AG08396 (cell line): ENCODE measurements at places on chromosomes 12 and 14.

DNA sequence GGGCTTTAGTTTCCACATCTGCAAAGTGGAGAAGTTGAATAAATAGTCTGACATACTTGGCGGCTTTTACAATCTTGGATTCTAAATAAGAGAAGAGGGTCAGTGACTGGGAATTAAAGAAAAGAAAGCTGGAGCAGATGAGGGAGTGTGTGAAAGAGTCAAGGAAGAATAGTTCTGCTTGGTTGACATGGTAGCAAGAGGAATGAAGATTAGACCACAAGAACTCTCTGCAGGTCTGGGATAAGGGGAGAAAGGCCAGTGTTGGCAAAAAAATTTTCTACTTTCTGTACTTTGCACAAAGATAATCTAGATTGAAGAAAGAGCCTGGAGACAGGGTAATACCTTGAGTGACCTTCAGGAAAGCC, 5.9 kb downstream of the ITGB7 start:
- DNase-seq, result peak; percentile 57

- DNase-seq, result peak; percentile 87
Observed at GRCh38 chr14:91286530-91286937, 42.0 kb upstream of the GPR68 start.

DNA sequence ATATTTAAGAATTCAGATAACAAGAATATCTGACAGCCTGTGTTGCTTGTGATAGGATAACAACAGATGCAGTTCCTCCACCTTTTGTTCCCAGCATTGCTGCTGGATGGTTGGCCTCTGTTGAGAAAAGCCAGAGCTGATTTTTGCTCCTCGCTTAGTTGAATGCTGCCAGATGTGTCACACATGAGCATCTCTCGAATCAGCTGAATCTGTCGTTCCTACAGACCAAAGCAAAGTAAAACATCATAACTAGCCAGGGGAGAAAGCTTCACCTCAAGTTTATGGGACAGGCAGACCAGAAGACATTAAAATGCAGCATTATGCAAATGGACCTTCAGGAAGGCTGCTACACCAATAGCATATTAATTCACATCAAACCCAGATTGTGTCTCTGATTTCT, 20.1 kb downstream of the RACGAP1 start:
- no peak for DNase-seq

DNA sequence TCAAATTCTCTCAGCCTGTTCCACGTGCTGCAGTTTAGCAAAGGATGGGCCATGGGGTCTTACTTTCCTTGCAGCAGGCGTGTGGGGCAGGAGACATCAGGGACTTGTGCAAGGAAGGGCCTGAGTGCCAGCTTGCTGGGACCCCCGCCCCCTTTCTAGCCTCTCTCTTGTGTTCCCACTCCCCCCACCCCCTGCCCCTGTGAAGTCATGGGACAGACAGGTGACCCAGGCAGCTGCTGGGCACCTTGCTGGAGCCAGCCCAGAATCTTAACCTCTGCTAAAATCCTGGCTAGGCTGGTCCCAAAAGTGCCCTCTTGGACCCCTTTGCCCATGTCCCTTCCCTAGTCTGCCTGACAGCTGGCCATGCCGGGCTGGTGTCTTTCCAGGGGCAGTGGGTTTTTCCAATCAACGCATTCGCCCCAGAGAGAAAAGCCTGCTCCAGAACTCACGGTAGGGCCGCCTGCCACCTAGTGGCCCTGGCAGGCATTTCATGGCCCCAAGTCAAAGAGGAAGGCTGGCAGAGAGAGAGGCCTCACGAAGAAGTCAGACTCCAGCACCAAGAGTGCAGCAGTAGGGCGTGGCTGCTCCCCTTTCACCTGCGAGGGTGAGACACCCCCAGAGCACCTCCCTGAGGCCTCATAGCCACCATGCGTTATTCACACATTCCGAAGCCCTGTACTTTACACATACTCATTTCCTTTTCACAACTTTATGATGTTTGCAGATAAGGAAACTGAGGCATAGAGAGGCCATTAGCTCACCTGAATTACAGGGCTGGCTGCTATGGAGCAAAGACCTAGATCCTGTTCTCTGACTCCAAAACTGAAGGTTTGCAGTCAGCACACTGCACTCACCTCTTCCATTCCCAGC, 67.4 kb downstream of the LGMN start:
- DNase-seq, result peak; percentile 86

DNA sequence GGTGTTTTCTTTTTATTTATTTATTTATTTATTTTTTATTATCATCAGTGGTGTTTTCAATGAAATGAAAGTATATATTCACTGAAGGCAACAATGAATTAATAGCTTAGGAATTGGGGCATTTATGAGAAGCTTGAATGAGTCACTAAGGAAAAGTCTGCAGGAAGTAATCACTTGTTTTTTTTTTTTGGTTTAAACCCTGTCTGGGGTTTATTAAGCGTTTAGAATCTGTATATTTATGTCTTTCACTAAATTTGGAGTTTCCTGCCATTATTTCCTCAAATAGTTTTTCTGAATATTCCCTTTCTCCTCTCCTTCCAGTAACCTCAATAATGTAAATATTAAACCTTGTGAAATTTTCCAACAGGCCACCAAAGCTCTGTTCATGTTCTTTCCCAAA, 85.5 kb downstream of the TESC start:
- DNase-seq, result no peak

DNA sequence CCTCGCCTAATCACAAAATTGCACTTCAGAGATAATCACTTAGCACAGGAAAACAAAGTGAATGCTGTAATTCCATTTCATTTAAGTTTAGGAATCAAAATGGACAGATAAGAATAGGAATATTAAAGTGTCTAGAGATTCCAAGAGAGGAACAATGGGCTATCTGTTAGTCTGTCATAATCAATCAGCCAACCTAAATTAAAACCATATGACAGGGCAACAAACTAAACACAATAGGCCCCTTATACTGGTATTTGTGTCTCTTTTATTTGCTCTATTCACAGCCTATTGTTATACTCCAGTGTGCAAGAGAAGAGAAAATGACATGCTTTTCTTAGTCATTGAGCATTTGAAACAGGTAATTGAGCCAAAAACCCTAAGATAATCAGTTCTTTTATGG, 259.4 kb downstream of the PRKD1 start:
- no peak for DNase-seq

DNA sequence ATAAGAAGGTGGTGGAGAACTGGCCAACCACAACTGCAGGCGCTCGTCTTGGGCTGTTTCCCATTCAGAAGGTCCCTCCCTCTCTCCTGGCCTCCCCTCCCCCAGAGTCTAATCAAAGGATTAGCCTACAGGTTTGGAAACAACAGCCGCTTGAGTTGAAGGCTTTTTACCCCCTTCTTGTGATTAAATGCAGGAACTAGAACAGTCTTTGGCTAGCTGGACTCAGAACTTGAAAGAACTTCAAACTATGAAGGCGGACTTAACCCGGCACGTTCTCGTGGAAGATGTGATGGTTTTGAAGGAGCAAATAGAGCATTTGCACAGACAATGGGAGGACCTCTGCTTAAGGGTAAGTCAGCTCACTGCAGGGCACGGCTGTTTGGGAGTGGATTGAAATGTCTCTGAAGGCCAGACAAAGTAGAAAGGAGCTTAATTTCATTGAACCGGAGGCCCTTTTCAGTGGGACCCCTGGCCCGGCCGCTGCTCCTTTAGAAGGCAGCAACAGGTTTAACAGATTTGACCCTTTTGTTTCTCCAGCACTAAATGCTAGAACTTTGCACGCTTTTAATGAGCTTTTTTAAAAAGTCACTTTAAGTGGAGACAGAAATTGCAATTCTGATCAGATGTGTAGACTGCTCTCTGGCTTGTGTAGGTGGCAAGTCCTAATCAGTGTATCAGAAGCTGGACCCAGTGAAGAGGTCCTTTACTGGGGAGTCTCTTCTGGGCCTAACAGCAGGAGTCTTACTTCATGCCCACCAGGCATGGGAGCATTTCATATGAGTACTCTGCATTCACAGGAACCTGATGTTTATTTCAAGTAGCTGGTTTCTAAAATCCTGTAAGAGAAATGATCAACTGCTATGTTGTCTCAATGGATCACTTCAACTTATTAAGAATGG, 107.7 kb downstream of the ESR2 start:
- DNase-seq, result no peak

- no peak for DNase-seq
Observed at GRCh38 chr12:97784904-97785303, 322.3 kb downstream of the RMST start.

DNA sequence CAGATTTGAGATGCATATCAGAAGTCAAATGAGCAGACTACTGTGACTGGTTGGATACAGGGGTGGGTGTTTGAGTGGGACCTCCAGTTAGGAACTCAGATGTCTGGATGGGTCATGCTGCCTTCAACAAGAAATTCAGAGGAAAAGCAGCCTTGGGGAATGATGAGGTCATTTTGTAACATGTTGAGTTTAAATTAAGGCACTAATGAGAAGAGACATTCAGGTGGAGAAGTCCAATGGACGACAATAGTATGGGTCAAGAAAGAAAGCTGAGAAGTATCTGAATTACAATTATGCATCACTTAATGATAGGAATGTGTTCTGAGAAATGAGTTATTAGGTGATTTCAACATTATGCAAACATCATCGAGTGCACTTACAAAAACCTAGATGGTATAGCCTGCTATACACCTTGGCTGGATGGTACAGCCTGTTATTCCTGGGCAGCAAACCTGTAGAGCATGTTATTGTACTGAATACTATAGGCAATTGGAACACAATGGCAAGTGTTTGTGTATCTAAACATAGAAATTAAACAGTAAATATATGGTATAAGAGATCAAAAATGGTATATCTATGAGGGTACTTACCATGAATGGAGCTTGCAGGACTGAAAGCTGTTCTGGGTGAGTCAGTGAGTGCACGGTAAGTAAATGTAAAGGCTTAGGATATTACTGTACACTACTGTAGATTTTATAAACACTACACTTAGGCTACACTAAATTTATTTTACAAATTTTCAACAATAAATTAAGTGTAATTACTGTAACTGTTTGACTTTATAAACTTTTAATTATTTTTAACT, 414.7 kb downstream of the RAD51B start:
- no peak for DNase-seq

DNA sequence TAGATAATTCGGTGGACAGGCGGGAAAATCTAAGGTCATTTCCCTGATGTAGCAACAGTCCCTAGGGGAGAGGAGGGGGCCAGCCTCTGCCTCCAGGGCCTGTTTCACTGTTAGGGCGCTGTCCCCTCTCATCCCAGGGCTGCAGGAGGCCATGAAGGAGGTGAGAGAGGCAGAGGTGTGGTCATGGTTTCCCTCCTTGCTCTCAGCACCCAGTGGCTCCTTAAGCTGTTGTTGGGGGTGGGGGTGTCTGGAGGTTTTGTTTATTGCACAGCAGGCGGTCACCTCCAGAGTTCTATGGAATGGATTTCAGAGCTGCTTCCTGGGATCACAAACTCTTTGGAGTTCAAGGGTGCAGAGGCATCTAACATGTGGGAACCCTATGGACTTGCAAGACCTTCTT, 212.5 kb upstream of the RTL1 start:
- DNase-seq, result no peak

DNA sequence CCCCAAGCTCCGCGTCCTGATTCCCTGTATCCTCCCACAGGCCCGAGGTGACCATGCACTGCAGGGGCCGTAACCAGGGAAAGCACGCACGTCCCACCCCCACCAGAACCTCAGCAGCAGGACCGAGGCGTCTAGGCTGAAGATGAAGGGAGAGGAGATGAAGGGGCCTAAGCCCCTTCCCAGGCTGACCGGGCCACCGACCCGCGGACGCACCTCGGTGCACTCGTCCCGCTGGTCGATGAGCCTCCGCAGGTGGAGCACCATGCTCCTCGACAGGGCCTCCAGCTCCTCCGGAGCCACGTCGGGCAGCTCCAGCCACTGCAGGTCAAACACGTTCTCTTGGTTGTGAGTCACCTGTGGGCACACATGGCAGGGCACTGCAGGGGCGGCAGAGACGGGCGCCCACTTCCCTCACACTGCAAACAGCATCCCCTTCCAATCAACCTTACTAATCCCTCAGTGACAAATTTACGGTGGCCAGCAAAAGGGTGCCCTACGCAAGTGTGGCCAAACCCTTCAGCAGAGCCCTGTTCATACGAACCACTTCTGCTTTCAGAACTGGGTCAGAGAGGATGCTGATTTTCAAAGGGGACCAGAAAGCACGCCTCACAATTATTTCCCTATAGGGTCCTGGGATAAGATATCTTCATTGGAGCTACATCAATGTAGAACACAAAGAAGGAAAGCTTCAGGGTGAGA, 77.8 kb downstream of the CCDC88C start:
- DNase-seq, result no peak

DNA sequence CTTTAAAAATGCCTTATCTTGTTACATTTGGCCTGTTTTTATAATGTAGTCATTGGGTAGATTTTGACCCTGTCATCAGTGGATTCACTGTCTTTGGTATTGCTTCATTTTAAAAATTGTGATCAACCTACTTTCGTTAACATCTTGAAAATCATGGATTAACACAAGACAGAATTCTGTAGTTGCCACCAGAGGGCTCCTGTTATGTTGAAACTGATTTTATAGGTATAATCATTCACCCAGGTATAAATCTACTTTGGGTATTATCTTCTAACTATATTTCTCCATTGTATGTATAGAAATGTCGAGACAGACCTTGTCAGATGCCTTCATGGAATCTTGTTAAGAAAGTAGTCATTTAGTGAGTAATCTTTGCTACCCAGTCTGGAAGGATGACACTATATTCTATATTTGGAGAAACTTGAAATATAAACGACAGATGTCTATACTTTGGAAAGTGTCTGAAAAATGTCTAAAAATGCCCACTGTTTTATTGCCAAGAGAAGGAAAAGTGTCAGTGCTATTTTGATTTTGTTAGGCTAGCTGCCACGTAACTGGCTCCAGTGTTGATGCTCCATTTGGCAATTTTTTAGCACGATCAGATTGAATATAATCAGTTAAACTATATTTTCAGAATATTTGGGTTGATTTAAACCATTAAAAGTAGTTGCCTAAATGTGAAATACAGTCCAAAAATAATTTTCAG, 129.4 kb downstream of the PELI2 start:
- no peak for DNase-seq
